Hindlimb muscle (tissue), 1 donor: ENCODE measurements at places on chromosomes 13 and 19. TPM values are rescaled to one million over a fixed set of nuclear protein-coding genes. Genes with fewer than 3 reads are reported as not detected.

CEACAM4 gene
- polyA plus RNA-seq: not detected

SOX21 gene
- 0.27 TPM for polyA plus RNA-seq

DNA sequence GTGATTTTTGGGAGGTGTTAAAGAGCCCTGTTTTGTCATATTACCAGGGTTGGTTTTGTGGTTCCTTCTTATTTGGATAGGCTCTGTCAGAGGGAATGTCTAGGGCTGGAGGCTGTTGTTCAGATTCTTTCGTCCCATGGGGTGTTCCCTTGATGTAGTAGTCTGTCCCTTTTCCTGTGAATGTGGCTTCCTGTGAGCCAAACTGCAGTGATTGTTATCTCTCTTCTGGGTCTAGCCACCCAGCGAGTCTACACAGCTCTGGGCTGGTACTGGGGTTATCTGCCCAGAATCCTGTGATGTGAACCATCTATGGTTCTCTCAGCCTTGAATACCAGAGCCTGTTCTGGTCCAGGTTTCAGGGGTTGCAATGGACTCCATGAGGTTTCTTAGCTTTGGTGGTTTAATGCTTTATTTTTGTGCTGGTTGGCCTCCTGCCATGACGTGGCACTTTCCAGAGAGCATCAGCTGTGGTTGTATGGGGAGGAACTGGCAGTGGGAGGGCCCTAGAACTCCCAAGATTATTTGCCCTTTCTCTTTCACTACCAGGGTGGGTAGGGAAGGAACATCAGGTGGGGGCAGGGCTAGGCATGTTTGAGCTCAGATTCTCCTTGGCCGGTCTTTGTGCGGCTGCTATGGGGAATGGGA, 78.8 kb downstream of the SPRY2 start:
- DNase-seq: no peak

DNA sequence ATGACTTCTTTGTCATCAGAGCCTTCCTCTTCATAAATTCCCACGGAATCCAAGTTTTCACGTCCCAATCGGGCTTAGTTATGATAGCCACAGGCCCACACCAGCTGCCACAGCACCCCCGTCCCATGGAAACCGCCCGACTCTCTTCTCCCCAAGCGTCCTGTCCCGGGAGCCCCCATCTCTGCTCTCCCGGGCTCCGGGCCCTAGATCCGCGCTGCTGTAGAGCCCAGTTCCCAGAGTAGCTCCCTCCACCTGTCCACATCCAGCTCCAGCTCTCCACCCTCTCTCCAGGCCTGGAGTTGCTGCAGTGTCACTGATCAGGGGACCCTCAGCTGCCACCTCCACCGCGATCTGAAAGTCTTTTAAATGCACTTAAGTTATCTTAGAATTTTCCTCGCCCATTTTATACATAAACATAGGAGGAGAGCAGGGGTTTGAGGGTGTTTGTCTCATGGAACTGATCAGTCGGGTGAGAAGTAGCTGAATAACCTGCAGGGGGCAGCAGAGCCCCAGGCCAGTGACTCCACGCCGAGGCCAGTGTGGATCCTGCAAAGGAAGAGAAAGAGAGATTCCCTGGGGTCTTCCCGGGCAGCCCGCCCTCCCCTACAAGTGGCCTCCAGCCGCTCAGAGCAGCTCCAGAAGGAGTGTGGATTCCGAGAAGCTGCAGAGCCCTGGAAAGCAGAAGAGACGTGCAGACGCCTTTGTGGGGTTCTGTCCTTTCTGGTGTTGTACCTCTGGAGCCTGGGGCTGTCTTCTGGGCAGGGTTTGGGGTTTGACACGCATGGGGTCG, 1.1 kb upstream of the ZNF763 start:
- peak; percentile 89 for DNase-seq

NFIC gene
- 51.4 TPM for polyA plus RNA-seq

NECTIN2 gene
- polyA plus RNA-seq: 55.4 TPM

GRCh38 chr13:75569576-75569975, 20.0 kb downstream of the UCHL3 start:
- DNase-seq: no peak

GRCh38 chr19:36182612-36183244, 30.5 kb upstream of the COX7A1 start:
- no peak for DNase-seq

GRCh38 chr19:328025-328505, 16.5 kb downstream of the MIER2 start:
- DNase-seq: no peak

RPL28 gene
- 1,898 TPM for polyA plus RNA-seq

DNA sequence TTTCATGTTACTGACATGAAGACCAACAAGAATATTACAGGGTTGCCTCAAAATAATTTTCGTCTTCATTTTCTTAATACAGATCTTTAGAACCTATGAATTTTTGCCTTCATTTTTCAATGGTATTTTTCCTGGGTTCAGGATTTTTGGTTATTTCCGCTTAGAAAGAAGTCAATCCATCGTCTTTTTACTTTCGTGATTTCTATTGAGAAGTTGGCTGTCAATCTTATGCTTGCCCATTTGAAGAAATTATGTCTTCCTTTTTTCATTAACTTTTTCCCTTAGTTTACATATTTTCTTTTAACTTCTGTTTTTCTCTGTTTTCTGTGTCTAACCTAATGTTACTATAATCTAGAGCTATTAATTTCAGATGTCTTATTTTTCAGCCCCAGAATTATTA, 868.9 kb upstream of the SLC10A2 start:
- DNase-seq: no peak

DNA sequence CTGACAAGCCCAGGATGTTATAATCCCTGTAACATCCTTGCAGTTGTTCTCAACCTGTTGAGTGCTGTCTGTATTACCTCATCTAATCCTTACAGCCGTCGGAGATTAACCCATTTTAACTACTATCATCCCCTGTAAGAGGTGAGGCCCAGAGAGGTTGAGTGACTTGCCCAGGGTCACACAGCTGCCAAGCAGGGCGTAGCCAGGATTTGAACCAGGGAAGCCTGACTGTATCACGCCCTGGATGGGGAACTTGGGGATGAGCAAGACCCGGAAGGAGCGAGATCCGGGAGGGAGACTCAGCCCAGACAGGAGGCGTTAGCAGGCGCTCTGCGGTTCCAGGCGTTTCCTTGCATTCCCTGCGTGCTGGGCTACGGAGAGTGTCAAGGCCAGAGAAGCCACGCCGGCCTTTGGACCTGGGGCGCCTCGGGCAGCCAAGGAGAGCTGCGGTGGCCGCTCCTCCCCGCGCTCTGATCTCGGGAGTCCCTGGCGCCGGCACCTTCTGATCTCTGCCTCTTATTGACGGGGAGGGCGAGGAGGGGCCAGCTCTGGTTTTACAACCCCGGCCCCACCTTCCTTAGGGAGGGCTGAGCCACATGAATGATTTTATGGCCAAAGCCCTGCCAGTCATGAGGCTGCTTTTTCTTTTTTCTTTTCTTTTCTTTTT, 6.2 kb downstream of the SULT2B1 start:
- DNase-seq: no peak

GRCh38 chr13:97225533-97225932, 3.4 kb downstream of the MBNL2 start:
- DNase-seq: no peak

GRCh38 chr13:53144826-53145225, 116.2 kb downstream of the OLFM4 start:
- DNase-seq: no peak

DNA sequence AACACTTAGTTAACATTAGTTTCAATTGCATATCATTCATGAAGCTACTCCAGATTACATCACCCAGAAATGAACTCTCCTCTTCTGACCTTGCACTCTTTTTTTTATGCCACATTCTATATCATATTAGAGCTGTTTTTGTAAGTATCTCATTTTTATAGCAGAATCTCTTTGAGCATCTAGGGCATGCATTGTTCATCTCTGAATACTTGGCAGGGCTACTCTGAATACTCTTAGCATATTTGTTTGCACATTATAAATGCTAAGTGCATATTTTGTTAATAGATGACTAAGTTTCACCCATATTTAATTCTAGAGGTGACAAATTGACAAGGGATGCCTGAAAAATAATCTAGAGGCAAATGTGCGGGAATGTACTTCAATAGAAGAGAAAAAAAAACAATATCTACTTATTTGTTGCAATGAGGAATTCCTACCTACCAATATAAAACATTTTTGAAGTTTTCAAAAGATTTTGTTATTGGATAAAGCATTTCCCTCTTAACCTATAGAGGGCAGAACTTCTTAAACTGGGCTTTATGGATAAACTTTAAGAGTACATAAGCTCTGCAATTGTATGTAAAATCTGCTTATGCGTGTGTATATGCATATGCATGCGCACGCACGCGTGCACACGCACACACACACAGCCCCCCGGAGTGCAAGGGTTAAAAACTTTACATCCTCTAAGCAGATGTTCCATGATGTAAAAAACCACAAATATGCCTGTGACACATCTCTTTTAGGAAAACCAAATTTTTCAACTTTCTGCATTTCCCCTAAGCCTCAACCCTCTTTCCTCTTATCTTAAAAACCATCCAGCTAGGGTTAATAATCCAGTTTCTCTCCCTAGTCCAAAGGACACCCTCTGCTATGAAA, 73.0 kb upstream of the OXGR1 start:
- no peak for DNase-seq

GRCh38 chr13:24092108-24092507, 68.4 kb upstream of the SPATA13 start:
- DNase-seq: no peak

GRCh38 chr13:112648966-112649690, 40.7 kb upstream of the ATP11A start:
- DNase-seq: no peak

SIGLECL1 gene
- not detected for polyA plus RNA-seq
